ENCODE measurements at places on chromosomes 6 and 20. TPM values are rescaled to one million over a fixed set of nuclear protein-coding genes. Genes with fewer than 3 reads are reported as not detected.

Gene TSBP1
- not detected for total RNA-seq

GRCh38 chr6:106514583-106514885 lies 114.8 kb downstream of the RTN4IP1 start:
- peaks cover 63% of the 10 kb centered on the region for H3K4me1 ChIP-seq
- peaks cover 9% of the 10 kb centered on the region for H3K27me3 ChIP-seq
- DNase-seq: no peak
- H3K27ac ChIP-seq: peak overlapping the region; percentile 95
- H3K4me3 ChIP-seq: no peak overlapping the region

DNA sequence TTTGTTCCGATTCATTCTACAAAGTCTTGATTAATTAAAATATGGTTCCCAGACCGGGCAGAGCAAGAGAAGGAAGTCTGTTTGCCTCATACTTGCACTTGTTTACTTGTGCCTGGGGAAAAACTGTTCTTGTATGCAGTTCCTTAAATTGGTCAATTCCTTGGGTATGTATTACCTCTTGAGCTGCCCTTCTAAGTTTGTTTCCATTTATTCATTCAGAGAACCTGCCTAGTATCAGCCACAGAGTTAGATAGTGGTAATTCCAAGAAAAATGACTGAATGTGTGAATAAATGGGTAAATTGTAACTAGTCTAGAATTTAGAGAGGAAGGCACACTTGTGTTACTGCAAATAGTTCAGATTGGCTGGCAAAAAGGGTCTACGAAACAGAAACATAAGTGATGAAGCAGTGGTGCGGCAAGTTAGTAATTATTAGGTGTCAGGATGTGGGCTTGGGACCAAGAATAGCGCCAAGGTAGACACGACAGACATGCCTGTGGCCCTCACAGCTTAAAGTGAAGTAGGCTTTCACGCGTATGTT lies 525 bp upstream of the MAK start:
- H3K36me3 ChIP-seq: no peaks in the 10 kb centered on the region
- peak overlapping the region; percentile 84 for H3K27ac ChIP-seq
- no peak for DNase-seq
- H3K27me3 ChIP-seq: peaks cover 38% of the 10 kb centered on the region
- peak overlapping the region; percentile 62 for H3K4me3 ChIP-seq

- H3K27me3 ChIP-seq: no peaks in the 10 kb centered on the region
- peaks cover 94% of the 10 kb centered on the region for H3K4me1 ChIP-seq
- peak overlapping the region; percentile 96 for H3K27ac ChIP-seq
- peaks cover 4% of the 10 kb centered on the region for H3K36me3 ChIP-seq
These were observed 8.6 kb downstream of the MAP3K5 start for GRCh38 chr6:136783495-136784270.

DNA sequence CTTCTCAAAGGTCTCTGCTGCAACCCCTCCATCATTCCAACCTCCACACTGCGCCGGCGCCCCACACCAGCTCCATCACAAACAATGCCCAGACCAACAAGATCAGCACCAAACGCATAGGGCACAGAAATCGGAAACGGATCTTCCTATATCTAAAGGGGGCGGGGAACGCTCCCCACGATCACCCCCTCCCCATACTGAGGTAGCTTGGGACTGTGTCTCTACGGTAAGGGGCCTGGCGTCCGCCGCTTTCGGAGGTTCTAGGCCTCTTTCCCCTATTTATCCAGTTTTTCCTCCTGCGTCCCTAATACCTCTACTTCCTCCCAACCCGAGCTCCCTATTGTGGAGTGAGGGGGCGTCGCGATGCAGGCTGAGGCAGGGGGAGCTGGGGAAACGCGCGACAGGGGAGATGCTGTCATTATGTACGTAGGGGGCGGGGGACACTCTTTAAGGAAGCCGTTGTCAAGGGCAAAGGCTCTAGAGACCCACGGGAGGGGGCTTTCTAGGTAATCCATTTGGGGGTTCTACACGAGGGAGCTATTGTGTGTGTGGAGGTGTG lies 909 bp downstream of the DNAAF9 start:
- peak; percentile 72 for DNase-seq
- H3K27ac ChIP-seq: peak overlapping the region; percentile 97
- H3K4me3 ChIP-seq: peak overlapping the region; percentile 98
- H3K36me3 ChIP-seq: no peaks in the 10 kb centered on the region
- H3K4me1 ChIP-seq: peaks cover 39% of the 10 kb centered on the region

All from stomach (tissue), 19 donors.